ENCODE measurements at places on chromosomes 5 and 9. TPM values are rescaled to one million over a fixed set of nuclear protein-coding genes. Genes with fewer than 3 reads are reported as not detected.

- no peak for DNase-seq
Measured at GRCh38 chr5:178453224-178453623, 137.0 kb downstream of the COL23A1 start.

IL3 gene
- polyA plus RNA-seq: not detected

DOK3 gene
- 5.2 TPM for polyA plus RNA-seq

DNA sequence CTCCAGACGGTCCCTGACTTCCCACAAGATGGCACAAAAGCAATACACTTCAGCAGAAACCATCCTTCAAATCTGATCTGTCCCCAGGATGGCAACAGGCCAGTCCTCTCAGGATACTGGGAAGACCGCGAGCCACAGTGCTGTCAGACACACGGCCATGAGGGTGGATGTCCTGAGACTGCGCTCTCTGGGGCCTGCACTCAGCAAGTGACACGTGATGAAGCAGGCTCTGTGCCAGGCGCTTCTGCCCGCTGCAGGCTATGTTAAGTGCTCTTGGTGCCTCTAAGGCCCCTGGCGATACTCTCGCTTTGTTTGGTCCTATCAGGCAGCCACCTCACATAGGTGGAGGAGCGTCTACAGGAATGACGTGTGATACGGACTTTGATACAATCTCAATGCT, 7.1 kb downstream of the BRD9 start:
- DNase-seq: no peak

SPATA31E1 gene
- not detected for polyA plus RNA-seq

PCDHB3 gene
- 1.9 TPM for polyA plus RNA-seq
